ENCODE measurements at places on chromosomes 3 and 15.

DNA sequence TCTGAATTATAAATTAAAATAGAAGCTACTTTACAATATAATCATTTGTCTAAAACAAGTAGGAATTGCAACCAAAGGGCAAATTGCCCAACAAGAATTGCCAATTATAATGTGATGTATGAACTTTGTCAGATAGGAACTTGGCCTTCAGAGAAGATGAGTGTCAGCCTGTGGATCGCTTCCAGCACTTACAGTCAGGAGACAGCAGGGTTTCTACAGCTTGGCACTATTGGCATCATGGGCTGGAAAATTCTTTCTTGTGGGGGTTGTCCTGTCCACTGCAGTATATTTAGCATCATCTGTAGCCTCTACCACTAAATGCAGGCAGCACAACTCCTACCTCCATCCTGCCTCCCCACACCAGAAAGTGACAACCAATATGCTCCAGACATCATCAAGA is 48.1 kb upstream of the CRBN start:
- no peak for DNase-seq

- no peak for DNase-seq
Observed at GRCh38 chr3:108862865-108863798, 40.5 kb downstream of the TRAT1 start.

DNA sequence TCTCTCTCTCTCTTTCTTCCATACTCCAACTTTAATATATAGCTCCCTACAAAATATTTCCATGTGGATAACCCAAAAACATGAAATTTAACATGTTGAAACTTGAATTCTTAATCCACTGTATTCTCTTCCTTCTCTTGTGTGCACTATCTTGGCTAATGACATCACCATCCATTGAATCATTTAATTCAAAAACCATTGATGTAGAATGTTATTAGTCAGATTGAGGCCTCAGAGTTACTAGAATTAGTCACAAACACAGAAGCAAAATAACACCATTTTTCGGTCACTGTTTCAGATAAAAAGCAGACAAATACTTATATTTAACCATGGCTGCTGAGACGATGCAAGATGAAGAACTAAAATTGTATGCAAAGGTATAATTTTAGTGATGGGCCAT is 256.9 kb upstream of the LRRC3B start:
- DNase-seq, result no peak

- DNase-seq, result no peak
Observed at GRCh38 chr15:80991421-80991820, 1.8 kb upstream of the MESD start.

DNA sequence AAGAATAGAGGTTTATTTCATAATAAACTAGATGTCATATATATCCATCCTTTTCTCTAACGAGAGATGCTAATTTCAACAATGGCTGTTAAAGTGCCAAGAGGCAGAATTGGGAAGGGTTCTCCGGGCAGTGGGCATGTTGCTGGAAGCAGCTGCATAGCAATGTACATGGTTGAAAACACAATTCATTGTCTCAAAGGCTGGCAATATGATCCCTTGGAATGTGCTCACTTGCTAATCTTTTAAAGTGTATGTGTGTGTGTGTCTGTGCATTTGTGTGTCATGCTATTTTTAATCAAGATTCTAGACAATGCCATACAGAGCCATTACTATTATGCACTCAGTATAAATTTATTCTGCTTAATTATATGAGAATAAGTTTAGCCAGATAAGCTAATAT is 1020.3 kb downstream of the NAALADL2 start:
- no peak for DNase-seq

DNA sequence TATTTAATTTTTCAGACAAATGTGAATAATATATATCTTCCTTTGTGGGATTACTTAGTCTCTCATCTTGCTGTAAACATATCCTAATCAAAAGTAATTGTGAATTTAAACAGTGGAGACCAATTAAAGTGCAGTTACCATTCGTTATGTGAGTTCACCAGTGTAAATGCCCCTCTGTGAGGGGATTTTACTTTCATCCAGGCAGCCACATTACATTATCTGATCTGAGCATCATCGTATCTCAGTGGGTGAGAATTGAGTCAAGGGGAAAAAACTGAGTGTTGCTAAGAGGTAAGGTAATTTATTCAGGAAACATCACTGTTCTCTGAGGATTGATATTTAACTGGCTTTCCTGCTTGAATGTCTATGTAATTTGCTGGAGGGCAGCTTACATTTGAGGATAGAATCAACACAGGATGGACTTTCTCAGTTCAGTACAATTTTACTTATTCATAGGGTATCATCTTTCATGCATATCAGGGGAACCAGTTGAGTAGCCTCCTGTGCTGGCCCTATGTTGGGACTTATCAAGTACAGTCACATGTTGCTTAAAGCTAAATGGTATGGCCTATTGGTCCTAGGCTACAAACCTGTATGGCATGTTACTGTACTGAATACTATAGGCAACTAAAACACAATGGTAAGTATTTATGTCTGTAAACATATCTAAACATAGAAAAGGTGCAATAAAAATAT is 219.7 kb downstream of the CD47 start:
- DNase-seq, result no peak

DNA sequence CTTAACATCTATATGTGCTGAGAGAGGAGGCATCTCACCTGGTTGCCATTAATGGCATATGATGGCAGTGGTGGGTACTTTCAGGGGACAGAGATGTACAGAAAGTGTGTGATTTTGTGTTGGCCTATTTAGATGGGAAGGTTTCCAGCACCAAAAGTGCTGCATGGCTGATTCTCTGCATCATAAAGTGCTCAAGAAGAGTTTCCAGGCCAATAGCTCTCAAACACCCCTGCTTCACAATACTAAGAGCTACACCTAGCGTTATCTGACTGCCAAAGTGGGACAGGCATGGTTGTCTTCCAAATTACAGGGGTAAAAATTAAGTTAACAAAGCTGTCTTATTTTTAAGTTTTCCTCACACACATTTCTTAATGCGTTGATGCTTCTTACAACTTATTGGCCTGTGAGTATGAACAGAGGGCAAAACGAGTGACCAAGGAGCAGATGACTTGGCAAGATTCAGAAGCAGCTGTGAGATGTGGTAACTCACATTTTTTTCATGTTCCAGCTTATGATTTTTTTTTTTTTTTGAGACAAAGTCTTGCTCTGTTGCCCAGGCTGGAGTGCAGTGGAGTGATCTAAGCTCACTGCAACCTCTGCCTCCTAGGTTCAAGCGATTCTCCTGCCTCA is 41.4 kb upstream of the VEPH1 start:
- DNase-seq, result no peak

GRCh38 chr15:63054985-63055384 is 12.4 kb downstream of the TPM1 start:
- no peak for DNase-seq

DNA sequence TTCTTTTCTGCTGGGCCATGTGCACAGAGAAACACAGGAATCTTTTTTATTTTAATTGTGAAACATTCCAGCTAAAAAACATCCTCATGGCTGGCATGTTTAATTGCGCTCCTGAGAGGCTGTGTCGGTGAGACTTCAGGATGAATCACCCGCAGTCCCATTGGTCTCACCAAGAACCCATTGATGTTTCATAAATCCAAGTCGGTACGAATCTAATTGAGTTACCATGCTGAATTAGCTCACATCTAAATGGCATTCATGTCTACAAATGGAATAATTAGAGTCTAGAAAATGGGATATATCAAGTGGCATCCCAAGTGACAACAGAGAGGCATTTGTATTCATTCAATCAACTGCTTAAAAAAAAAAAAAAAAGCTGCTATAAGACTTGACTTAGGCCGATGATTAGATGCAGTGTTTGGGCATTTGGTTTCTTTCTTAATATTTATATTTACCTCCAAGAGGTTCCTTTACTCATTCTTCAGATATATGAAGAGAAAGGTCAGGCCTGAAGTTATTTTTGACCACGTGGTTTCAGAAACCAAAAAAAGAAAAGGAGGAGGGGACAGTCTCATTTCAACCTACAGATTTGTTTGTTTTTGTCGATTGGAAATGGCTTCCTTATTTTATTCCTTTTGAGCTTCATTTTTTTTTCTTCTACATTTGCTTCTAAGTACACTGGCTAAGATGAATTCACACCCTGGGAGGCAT is 79.1 kb upstream of the FOXB1 start:
- no peak for DNase-seq

- no peak for DNase-seq
Observed at GRCh38 chr3:13425689-13426088, 5.6 kb upstream of the NUP210 start.

GRCh38 chr3:122665226-122665786 is 15.3 kb upstream of the PARP14 start:
- DNase-seq, result no peak

- no peak for DNase-seq
Observed at GRCh38 chr3:194272861-194273742, 78.0 kb downstream of the CPN2 start.

- no peak for DNase-seq
Observed at GRCh38 chr3:10683106-10683505, 132.9 kb upstream of the SLC6A11 start.

GRCh38 chr3:152718810-152719209 is 116.1 kb upstream of the P2RY1 start:
- no peak for DNase-seq

DNA sequence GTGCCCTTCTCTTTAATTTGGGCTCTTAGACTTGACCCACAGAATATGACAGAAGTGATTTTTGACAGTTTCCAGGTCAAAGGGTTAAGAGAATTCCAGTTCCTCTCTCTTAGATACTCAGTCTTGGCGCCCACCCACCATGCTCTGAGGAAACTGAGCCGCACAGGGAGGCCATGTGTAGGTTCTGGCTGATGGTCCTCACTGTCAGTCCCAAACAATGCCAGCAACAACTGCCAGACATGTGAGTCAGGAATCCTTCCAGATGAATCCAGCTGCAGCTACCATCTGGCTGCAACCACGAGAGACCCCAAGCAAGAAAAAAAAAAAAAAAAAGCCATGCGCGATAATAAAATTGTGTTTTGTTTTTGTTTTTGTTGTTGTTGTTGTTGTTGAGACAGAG is 326.6 kb downstream of the MAGI1 start:
- no peak for DNase-seq

DNA sequence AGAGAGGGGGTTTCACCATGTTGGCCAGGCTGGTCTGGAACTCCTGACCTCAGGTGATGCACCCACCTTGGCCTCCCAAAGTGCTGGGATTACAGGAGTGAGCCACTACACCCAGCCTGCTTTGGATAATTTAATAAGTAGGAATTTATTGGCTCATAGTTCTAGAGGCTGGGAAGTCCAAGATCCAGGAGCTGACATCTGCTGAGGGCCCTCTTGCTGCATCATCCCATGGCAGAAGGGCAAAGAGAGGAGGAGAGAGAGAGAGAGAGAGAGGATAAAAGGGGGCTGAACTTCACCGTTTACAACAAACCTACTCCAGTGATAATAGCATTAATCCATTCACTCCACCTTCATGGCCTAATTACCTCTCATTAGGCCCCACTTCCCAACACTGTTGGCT is 62.0 kb upstream of the HES1 start:
- DNase-seq, result no peak

DNA sequence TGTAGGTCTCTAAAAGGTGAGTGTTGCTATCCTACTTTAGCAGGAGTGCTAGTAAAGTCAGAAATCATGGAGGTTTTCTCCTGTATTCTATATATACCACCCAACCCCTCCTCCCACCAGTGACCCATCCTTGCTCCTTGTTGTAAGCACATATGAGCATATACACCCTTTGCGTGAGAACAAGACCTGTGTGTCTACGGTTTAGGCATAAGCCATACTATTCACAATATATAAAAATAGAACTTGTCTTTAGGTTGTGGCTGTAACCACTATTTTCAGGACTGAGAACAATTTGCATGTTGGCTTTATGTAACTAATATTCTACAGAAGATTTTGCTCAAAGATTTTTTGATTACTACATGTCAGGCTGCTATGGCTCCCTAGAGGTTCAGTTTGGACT is 59.1 kb upstream of the TOP2B start:
- DNase-seq, result no peak

DNA sequence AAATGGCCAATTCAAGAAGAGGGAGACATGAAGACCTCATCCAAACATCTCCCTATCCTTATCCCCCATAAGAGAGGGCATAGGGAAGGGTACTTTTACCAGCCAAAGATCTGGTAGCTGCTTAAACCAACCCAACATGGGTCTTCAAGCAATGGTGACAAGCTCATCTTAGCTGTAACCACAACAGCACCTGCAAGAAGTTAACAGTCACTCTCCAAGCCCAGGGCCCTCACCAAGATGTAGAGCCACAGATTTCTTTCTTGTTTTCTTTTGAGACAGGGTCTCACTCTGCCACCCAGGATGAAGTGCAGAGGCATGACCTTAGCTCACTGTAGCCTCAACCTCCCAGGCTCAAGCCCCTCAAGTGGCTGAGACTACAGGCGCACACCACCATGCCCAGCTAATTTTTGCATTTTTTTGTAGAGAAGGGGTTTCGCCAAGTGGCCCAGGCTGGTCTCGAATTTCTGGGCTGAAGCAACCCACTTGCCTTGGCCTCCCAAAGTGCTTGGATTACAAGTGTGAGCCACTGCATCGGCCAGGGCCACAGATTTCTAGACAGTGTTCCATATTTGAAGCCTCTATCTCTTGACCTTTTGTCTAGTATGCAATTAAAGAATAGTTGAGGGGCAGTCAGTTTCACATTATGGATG is 57.1 kb downstream of the DHX30 start:
- no peak for DNase-seq

- DNase-seq, result no peak
Observed at GRCh38 chr15:61389334-61390028, 160.4 kb upstream of the RORA start.

GRCh38 chr15:59321000-59321689 is 51.5 kb downstream of the MYO1E start:
- DNase-seq, result no peak

- DNase-seq, result no peak
Observed at GRCh38 chr15:61018083-61018482, 211.0 kb downstream of the RORA start.

DNA sequence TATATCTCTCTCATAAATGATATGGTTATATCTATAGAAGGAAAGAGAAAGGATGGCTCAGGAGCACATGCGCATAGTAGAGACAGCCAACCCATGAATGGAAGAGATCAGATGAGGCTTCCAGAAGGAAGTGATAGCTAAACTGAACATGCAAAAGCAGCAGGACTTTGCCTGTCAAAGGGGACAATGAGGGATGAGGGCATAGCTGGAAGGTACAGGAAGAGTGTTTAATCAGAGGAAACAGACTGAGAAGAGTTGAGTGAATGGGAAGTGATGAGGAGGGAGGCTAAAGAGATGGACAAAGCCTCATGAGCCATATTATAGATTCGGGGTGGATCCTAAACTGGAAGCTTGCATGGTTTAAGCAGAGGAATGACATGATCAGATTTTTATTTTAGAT is 26.5 kb upstream of the VEPH1 start:
- no peak for DNase-seq

DNA sequence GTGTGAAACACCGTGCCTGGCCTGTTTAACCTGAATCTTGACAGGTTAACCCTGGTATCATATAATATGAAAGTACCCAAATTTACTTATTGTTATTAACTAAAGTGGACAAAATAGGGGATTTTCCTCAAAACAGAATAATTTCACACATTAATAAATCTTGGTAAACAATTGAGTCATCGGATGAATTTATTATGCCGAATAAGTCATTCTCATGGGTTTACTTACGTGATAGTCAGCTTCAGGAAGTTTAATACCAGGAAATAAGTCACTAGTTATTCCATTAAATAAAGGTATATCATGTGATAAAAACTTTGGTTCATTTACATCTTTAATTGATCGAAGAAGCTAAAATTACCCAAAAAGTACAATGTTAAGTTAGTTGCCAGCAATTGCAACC is 99.7 kb downstream of the DNAH12 start:
- DNase-seq, result no peak

All from germinal center (tissue), 1 donor.